ENCODE measurements at places on chromosomes 6 and 20.

- DNase-seq, result no peak
Measured at GRCh38 chr6:159691133-159691962, 1.7 kb downstream of the SOD2 start.

- DNase-seq, result no peak
Measured at GRCh38 chr20:18362916-18363315, 74.6 kb downstream of the ZNF133 start.

- DNase-seq, result peak; percentile 37
Measured at GRCh38 chr6:79233611-79234149, 802 bp downstream of the HMGN3 start.

DNA sequence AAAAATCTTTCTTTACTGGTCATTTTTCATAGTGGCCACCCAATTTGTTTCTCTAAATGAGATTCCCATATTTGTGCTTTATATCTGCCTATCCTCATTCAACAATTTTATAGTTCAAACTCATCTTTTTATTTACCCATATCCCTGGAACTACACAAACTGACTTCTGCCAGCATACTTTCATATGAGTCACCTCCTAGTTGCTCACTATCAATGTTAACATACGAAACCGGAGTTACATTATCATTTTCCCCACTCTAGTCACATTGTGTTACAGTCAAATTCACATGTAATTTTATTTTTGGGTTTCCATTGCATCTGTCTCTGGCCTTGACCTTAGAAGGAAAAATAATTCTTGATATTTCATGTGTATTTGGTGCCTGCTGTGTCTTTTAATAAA lies 499.4 kb downstream of the MAFB start:
- DNase-seq, result no peak

- no peak for DNase-seq
Measured at GRCh38 chr6:154267508-154268106, 89.0 kb downstream of the IPCEF1 start.

- DNase-seq, result no peak
Measured at GRCh38 chr20:49186535-49187329, 1.4 kb downstream of the STAU1 start.

DNA sequence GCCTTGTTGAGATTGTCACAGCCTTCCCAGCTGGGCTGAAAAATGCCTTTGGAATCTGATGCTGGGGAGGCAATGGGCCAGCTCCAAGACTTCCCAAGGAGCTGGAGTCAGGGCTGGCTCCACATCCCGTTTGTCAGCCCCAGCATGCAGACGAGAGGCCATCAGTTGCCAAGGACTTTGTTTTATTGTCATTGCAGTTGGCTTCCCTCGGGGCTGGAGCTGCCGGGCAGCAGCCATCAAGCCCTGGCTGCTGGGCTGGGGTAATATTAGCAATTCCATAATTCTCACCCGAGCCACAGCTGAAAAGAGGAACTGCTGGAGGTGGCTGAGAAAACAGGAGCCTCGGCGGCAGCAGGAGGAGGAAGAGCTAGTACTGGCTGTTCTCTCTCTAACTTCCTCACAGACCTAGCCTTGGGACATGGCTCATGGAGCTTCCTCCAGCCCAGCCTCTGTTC lies 182.5 kb downstream of the CDC5L start:
- DNase-seq, result no peak

GRCh38 chr6:15264902-15265761 lies 19.3 kb downstream of the JARID2 start:
- DNase-seq, result no peak

DNA sequence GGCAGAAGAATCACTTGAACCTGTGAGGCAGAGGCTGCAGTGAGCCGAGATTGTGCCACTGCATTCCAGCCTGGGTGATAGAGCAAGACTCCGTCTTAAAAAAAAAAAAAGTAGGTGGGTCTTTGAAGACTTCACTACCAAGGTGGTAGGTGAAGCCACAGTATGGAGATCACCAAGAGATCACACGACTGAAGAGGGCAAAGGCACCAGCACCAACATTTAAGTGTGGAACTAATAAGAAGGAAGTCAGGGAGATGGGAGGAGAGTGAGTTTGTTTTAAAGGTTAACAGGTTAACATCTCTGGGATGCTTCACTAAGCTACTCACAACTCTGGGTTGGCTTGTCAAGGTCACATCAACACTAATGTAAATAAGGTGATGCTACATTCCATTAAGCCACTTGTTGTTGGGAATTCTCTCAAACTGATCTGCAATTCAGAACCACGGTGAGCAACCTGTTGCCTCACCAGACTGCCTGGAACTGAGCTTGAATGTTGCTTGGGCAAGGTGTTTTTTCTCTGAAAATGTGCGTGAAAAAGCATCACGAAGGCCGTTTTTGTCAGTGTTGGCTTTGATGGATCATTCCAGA lies 48.7 kb downstream of the KCTD20 start:
- no peak for DNase-seq

- DNase-seq, result no peak
Measured at GRCh38 chr6:80163754-80164187, 57.3 kb downstream of the BCKDHB start.

DNA sequence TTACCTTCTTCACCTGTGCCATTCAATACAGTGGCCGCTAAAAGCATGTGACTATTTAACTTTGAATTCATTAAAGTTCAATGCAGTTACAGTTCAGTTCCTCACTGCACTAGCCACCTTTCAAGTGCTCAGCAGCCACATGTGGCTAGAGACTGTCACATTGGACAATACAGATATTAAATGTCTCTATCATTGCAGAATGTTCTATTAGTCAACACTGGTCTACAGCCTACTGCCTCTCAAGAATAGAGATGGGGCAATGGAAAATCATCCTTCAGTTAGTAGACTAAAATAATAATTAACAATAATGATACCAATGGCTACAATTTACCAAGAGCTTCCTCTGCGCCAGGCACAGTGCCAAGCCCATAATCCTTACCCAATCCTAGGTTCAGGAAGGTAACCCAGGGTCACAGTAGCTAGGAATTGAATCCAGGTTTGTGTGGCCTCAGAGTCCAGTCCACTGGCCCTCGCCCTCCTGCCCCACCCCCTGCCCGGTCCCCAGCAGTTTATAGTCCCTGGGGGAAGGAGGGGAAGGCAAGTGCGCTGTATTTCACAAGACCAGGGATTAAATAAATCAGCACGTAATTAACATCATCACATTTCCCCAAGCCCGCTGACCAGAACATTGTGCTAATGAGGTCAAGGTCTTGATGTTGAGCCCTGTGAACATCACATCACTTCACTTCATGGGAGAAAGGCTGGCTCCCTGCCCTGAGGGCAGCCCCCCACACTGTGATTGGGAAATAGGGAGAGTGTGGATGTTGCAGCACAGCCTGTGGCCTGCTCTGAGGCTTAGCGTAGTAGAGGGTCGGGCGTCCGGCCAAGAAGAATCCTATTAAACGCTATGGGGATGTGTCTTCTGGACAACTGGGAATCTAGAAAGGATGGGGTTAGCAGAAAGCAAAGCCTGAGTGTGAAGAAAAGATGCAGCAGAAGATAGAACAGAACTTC lies 147.2 kb downstream of the VEGFA start:
- DNase-seq, result no peak

DNA sequence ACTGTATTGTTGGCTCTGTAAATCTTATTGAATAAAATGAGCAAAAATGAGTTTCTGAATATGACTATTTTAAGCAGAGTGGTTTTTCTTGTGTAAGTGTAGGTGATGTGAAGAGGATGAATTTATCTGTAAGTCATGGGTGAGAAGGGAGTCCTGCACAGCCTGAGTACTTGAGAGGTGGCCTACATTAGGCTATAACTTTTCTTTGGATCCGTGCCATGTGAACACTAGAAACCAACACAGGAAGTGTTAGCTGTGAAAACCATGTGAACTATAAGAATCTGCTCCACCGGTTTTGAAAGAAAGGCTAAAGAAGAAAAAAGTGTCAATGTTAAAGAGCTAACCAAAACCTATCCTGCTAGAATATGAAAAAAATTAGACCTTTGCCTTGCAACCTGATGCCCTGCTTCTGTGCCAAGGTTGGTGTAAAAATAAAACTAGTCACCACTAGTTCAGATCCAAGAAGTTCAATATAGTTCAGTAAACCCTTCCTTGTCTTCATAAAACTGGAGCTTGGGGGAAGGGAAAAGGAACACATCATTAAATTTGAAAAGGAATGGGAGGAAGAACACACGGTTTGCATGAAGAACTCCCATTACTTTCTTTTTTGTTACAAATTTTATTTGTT lies 21.3 kb downstream of the PLCB1 start:
- DNase-seq, result no peak

GRCh38 chr20:36658300-36658699 lies 12.3 kb upstream of the SLA2 start:
- no peak for DNase-seq

DNA sequence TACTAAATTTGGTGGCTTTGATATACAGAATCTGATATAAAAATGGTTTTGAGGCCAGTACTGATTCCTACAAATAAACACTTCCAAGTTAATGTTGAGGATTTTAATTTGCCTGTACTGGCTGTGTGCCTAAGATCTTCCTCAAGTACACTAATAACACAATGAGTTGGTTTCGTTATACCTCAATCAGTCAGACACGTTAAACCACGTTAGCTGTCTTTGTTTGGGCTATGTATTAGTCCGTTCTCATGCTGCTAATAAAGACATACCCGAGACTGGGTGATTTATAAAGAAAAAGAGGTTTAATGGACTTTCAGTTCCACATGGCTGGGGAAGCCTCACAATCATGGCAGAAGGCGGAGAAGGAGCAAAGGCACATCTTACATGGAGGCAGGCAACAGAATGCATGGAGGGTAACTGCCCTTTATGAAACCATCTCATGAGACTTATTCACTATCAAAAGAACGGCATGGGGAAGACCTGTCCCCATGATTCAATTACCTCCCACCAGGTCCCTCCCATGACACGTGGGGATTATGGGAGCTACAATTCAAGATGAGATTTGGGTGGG lies 46.2 kb downstream of the NT5E start:
- DNase-seq, result no peak

DNA sequence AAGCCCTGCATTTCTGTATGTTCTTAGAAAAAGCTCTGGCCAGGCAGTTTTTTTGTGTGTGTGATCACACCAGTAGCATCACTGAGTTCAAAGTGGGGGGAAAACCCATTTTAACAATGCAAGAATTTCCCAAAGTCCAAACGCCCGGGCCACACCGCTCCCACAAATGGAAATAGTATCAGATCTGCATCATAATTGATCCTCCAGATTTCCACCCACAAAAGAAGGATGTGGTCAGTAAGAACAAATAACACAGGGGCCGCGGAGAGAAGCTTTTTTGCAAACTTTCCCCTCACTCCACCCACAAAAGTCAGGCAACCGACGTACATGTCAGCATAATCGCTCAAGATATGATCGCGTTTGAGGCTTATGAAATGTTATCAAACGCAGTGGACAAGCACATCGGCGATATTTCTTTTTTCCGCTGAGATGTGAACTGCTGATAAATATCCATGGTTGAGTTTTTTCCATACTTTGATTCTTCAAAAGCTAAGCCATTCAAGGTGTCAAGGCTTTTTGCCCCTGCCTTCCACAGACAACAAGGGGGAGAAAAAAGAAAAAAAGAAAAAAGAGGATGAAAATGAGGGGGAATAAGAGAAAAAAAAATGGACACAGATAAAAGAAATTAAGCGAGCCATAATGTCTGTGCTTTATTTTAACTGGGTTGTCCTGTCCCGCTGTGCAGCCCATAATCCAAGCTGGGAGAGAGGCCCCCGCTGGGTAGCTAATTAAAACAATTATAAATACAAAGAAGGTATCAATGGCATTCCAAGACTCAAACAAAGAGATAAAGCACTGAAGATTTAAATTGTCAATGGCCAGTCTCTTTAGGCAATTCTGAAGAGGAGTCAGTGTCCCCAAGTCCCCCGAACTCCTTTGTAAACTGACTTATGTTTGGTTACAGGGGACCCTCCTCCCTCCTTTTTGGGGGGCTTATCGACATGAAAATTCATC lies 143.5 kb downstream of the ZFP64 start:
- DNase-seq, result no peak

GRCh38 chr20:56625837-56626236 lies 3.3 kb upstream of the TFAP2C start:
- no peak for DNase-seq

DNA sequence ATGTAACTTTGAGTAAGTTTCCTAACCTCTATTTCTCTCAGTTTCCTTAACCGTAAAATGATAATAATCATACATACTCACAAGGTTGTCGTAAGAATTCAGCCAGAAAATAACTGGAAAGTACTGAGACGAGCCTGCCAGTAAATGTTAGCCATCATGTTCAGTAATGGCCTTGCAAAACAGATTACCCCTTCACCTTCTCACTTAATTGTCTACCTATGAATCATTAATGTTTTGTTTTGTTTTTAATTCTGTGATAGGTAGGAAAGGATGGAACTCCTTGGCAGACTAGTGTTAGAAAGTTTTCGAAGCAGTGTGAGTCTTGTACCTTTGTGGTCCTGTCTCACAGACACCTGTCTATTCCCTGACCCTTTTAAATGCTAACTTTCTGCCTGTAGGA lies 50.6 kb downstream of the MAPK14 start:
- no peak for DNase-seq

DNA sequence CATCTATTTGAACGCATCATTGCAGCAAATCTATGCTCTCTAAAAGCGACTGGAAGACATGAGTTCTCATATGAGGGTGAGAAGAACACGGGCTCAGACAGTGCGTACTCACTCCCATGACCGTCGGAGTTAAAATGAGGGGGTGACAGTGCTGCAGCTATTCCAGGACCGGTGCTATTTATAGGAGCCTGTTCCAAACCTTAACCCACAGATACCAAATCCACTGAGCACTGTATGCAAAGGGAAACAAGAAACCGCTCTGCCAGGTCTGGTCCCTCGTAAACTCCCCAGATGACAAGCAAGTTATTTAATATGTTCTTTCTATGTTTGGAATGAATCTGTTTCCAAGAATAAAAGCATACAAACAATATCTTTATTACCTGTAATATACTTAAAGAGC lies 22.9 kb downstream of the PPP1R3G start:
- DNase-seq, result no peak

GRCh38 chr20:62025832-62026563 lies 39.7 kb downstream of the TAF4 start:
- DNase-seq, result no peak

DNA sequence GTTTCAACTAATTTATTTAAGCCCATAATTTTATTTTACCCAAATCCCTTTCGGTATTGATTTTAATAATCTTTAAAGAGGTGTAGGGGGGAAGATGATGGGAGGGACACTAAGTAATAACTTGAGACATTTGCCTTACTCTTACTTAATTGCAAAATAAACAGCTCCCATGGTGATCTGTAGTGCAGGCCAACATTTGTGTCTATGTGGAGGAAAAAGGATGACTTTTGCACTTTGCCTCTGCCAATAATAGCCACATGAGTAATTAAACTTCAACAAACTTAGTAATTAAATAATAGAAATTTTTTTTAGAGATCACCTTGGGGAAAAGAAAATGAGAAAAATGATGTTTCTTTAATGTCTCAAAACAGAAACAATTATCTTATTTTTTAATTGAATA lies 29.9 kb upstream of the CD2AP start:
- no peak for DNase-seq

GRCh38 chr20:54025251-54025771 lies 45.1 kb downstream of the BCAS1 start:
- DNase-seq, result no peak

DNA sequence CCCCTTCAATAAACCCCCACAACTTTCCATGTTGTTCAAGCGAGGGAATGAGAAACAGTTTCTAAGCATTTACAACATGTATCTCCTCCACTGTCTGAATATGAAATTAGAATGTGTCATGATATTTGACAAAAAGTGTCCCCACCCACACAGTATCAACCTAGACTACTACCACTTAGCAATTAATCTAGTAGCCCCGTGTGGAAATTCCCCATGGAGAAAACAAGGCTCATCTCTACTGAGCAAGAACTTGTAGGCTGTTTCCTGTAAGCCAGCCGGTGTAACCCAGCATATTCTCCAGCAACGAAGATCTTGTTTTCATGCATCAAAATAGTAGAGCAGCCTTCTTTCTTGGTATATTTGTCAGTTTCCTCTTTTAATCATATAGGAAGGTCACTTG lies 115.0 kb downstream of the IRF4 start:
- DNase-seq, result no peak

Measured in NCI-H187 treated with DMSO at 0.1 percent for 48 hours (cell line).